ENCODE measurements at places on chromosomes 16 and 17.

GRCh38 chr16:83338138-83338537, 469.6 kb upstream of the HSBP1 start:
- no peak for DNase-seq

GRCh38 chr17:31754239-31754945, 104.7 kb downstream of the COPRS start:
- no peak for DNase-seq

GRCh38 chr17:66755101-66755943, 79.6 kb upstream of the CACNG5 start:
- no peak for DNase-seq

DNA sequence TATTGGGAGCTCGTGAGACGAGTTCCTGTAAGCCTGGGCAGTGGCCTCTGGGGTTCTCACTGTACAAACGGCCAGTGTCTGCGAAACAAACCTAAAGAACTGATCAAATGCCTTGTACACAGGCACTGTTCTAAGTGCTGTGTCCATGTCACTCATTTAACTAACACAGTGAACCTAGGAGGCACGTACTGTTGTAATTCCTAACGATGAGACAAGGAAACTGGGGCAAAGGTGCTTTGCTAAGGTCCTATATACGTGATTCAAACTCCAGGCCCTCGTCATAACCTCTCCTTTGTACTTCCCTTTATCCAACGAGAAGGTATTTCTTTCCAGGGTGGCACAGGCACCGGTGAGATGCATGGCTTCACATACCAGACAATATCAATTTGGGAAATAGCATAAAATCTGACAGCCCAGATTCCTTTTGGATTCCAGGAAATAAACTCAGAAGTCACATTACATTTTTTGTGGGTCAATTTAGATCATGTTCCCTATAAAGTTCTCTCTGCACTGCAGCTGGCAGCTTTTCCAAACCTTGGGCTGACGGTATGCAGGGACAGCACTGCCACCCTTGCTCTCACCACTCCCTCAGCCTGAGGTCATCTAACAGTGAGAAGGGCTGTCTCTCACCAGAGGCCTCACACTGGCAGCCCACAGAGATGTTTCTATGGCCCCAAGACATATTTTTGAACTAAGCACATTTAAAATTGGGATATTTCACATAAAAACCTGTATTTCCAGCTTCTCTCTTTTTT, 18.3 kb downstream of the GLYR1 start:
- DNase-seq, result no peak

DNA sequence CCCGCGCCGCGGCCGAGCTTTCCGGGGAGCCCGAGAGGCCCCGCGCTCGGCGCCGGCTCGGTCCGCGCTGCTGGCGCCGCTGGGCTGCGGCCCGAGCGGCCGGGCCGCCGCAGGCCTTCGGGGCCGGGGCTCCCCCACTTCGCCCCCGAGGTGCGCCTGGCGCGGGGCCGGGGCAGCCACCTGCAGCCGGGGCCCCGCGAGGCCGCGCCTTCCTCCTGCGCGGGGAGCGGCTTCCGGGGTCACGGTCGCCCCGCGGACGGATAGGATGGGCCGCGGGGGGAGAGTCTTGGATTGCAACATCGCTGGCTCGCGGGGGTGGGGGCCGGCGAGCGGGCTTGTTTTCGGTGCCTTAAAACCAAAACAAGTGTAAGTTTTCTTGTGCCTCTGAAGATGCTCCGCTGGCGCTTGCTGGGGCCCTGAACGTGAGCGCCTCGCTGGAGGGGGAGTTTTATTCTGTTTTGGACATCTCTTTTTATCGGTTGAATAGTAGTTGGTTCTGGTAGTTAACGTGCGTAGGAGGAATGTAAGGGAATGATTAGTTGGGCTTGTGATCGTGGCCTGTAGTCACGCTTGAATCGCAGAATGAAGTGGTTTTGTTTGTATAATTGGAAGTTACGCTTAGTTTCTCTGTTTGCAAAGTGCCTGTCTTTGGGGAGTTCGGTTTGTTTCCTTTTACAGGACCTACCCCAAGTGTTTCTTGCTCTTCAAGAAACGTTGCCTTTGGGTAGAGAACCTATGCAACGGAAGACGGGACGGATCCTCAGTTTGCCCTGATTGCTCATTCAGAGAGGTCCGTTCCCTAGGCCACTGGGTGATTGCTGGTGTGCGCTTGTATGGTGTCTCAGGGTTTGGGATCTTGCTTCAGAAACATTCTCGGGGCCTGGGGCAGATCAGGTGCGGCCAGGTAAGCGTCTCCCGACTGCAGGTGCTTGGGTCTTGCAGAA, 724 bp downstream of the UBE2I start:
- DNase-seq, result no peak

DNA sequence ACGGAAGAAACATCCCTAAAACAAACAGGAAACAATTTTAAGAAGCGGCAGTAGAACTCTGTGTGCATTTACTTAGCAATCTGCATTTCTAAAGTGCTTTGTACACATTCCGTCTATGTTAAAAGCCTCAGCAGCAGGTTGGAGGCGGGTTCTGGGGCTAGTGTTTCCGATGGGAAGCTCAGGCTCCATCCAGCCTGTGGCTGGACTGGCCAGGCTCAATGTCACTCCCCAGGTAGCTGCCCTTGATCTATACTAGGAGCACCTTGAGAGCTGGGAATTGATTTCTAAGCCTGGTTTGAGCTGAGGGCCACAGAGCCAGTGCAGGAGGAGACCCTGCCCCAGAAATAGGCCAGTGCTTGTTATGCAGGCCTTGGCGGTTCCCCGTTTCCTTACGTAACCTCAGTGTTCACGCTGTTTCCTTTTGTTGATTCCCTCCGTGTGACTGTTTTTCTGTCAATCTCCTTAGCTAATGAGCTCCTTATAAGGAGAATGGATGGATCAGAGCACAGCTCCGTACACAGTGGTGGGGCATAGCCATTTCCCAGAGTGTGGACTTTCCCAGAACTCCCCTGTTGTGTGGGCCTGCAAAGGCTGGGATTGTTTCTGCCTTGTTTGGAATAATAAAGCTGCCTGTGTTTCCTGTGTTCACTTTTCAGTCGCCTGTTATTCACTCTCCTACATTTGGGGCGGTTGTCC, 21.4 kb downstream of the ADORA2B start:
- DNase-seq, result no peak

DNA sequence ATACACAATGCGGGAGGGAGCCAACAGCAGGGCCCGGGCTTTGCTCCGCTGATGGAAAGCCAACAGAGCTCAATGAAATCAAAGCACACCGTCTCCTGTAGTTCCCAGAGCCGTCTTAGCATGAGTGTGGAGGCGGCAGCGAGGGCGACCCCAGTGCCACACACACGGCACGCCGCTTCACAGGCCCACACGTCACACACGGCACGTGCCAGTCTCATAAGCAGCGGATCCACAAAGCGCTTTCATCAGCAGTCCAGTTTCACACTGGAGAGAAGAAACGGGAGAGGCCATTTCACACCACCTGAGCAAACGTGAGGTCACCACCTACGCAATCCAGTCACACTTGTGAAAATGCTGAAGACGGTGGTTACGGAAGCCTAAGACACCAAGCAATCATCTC, 34.8 kb downstream of the CYB5D2 start:
- no peak for DNase-seq

DNA sequence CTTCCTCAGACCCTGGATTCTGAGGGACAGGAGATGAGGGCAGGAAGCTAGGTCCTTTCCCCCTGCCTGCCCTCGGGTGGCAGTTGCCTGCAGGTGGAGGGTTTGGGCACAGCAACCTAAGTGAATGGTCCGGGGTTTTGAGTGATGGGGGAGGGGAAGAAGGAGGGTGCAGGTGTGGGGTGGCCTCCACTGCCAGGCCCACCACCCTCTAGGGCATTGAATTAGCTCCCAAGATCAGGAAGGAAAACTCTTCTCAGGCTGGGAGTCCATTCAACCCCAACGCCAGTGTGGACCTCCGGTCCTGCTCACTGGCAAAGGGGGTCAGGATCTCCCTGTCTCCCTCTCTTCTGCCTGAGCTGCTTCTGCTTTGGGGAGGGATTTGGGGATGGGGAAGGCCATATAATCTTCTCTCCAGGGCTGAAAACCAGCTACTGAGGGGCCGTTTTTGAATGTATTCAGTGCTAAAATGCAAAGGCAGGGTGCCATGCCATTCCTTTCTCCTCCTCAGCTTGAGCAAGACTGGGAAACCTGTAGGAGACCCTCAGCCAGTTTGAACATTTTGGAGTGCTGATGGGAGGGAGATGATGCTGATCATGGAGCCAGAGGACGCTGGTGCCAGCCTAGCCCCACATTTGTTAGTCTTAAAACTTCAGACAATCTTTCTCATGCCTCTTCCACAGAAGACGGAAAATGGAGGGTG, 18.8 kb downstream of the GRB7 start:
- no peak for DNase-seq

DNA sequence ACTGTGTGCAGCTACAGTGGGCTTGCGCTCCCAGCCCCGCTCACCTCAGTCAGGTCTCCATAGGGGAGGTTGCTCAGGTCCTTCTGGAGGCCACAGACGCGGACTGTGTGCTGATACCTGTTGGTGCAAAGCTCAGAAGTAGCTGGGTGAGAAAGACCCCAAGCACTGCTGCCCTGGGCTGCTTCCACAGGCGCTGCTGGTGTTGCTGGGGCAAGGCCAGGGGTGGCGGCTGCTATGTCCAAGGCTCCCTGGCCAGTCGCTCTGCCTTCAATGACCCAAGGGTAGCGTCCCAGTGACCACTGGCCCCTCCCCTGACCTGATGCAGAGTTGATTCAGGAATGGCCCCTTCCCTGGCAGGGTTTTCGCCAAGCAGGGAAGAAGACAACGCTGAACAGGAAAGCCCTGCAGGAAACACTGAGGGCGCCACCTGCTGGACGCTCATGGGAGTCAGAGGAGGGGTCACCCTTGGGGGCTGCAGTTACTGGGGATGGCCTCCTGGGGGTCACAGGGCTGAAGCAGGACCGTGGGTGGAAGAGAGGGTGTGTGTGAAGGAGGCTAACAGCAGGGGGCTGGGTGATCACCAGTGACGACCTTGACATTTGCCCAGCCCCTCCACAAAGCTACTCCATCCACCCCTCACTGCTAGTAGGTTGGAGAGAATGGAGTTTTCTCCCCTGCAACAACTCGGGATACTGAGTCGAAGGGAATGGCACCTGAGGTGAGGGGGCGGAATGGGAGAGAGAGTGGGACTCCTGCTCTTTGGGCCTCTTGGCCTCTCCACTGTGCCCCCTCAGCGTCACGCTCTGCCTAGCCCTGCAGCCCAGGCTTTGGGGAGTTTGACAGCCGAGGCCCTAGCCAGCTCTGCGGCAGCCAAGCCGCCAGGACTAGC, 38.3 kb downstream of the ABCC12 start:
- peak; percentile 87 for DNase-seq

DNA sequence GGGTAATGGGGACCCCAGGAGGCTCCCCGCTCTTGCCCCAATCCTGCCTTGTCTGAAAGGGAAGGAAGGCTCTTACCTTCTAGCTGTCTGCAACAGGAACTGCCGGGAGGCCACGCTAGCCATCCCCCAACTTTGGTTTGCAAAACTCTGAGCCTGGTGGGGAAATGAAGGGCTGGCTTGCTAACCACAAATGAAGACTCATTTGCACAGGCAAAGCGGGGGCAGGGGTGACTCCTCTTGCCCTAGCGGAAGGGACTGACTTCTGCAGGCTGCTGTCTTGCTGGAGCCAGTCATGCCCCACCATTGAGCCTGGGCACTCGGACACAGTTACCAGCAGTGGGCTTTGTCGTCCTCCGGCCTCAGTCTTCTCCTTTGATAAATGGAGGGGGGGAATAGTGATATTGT, 52.6 kb downstream of the PLCG2 start:
- peak; percentile 53 for DNase-seq

DNA sequence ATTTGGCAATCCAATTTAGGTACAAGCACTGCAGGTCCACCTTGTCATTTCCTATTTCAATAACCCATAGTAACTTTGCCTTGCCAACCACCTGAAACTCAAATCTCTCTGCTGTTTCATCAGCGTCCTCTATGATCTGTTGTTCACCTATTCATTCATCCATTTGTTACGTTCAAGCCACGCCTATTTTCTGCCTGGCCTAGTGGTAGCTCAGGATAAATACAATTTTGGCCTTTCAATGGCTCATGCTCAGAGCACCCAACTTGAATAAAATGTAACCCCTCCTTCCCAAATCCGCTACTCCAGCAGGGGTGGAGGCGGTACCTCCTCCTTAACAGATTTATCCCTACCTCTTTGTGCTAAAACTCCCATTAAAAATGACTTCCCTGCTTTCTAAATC, 3.6 kb upstream of the FBXO47 start:
- no peak for DNase-seq

All from GM12891 (cell line).